ENCODE measurements at places on chromosomes 1 and 21.

DNA sequence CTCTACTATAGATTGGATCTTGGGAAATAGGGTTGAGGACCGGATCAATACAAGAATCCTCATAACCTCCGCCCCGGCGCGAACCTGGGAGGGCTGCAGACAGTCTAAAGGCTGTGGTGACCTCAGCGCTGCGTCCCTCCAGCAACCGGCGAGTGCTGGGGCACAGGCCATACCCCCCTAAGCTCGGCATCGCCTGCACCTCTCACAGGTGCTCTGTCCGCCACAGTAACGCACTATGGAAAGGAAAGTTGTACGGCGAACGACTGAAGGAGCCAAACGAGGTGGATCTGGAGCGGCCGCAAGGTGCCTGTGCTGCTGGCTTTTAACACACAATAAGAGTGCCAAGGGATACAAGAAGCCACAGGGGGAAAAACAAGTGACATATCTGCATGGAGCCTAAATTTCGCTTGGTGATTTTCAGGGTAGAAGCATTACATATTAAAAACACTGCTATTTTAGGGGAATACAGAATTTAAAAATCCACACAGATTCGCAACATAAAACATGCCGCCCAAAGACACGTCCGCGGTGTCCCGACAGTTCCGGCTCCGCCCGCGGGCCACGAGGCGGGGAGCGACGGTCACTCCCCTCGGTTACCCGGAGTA, 1.4 kb upstream of the RBM15 start:
- DNase-seq = no peak

DNA sequence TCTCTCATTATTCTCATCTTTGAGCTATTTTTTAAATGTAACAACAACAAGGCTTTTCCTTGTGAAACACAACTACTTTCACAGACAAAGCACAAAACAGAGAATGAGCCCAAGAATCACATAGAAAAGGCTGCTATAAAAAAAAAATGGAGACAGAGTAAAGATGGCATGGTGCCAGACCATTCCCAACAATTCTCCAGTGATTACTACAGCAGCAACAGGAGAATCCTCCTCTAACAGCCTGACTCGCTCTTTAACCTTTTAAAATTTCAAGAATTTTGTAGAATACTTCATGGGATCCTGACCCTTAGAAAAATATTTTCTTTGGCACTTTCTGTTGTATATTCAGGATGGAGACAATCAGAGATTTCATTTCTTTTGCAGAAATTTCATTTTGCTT, 3.8 kb upstream of the BCAS2 start:
- no peak for DNase-seq

GRCh38 chr21:43767498-43767983, 8.6 kb downstream of the CSTB start:
- no peak for DNase-seq

DNA sequence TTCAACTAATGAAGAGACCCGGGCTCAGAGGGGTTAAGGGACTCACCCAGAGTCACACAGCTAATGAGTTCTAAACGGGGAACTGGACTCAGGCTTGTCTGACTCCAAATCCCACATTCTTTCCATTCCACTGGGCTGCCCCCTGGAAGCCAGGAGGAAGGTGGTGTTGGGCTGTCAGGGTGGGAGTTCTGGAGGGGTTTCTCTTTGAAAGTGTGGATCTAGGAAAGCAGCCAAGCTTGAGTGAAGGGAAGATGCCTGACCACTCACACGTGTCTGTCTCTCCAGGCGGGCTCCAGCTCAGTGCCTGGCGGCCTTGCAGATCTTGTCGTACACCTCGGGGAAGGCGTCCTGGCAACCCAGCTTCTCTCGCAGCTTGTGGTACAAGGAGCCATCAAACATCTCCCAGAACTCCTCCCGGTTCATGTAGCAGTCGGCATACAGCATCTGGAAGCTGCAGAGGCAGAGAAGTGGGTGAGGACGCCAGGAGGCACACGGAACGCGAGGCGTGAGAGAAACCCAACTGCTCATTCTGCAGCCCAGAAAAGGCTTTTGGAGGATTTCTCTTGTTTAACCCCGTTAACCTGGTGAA, 35.0 kb downstream of the DHCR24 start:
- no peak for DNase-seq

GRCh38 chr1:81414488-81415015, 386.2 kb upstream of the ADGRL2 start:
- no peak for DNase-seq

- DNase-seq = no peak
Observed at GRCh38 chr21:29771491-29772066, 168.2 kb downstream of the GRIK1 start.

DNA sequence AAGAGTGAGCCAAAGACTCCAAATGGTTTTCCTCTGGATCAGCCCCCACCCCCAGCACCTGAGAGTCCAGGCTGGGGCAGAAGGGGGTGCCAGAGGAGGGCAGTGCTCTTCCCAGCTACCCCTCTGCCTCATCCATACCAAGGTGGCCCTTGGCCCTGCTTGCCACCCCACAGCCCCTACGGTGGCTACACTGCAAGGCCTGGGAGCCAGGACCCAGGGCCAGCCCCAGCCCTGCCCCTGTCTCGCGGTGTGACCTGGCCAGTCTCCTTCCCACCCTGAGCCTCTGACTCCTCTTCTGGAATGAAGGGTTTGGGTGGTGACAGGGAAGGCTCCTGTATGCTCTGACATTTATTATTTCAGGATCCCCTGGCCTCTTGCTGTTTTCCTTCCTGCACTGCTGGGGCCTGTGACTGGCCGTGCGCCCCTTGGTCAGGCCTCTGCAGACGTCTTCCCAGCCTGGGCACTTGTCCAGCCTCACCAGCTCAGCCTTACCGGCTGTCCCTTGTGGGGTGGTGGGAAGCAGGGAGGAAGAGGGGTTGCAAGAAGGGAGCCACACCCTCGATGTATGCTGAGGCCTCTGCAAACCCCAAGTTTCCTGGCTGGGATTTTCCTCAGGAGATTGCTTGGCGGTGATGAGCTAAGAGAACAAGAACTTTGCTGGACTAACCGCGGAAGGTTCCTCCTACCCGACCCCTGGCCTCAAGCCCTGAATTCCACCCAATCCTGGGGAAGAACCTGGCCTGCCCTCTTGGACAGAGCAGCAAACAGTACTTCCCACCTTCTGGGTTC, 13.5 kb downstream of the ASAP3 start:
- DNase-seq = no peak

DNA sequence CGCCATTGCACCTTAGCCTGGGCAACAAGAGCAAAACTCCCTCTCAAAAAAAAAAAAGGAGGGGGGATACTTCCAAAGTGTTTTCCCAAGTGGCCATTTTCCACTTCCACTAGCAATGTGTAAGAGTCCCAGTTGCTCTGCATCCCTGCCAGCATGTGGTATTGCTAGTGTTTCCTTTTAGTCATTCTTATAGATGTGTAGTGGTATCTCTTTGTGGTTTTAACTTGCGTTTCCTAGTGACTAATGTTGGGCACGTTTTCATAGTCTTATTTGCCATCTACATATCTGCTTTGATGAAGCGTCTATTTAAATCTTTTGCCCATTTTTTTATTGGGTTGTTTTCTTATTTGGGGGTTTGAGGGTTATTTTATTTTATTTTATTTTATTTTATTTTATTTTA, 31.1 kb downstream of the INAVA start:
- no peak for DNase-seq

DNA sequence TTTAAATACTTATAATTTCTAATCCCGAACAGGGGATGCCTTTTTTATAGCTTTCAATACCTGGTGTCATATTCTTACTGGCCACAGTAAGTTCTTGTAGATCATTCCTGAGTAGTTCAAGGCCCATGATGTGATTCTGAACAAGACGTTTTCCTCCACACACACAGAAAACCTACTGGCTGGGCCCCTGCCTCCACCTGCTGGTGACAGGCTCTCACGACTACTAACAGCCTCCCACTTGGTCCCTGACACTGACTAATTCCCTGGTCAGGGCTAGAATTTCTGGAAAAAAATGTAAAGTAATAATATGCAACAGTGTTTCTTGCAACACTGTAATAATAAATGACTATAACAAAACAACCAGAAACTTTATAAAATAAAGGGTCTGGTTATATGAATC, 50.4 kb upstream of the RIPK4 start:
- peak; percentile 16 for DNase-seq

- peak; percentile 86 for DNase-seq
Observed at GRCh38 chr1:245458761-245459174, 304.0 kb downstream of the KIF26B start.

DNA sequence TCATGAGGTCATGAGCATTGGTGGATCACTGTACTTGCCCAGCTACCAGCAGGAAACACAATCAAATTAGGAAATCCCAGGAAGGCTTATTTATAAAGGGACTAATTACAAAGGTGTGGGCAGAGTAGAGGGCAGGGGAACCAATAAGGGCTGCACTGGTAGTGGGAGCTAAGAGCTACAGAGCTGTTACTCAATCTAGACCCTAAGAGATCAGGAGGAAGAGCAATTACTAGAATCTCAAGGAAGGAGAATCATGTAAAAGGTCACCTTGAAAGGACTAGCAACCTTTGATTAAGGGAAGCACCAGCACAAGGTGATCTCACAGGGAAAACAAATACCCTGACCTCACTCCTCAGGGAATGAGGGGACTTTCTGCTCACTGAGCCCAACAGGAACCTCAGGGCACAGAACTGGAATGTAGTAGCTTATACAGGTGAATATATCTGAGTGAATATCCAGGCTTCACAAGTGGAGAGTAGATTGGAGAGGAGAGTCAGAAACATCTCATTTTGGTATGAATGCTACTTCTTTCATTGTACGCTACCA, 66.8 kb downstream of the SAMSN1 start:
- no peak for DNase-seq

- no peak for DNase-seq
Observed at GRCh38 chr21:33546086-33546485, 3.2 kb downstream of the SON start.

GRCh38 chr21:17085707-17086106, 427.1 kb upstream of the CXADR start:
- no peak for DNase-seq

- peak; percentile 98 for DNase-seq
Observed at GRCh38 chr21:17848228-17848627, 29.1 kb upstream of the C21orf91 start.

DNA sequence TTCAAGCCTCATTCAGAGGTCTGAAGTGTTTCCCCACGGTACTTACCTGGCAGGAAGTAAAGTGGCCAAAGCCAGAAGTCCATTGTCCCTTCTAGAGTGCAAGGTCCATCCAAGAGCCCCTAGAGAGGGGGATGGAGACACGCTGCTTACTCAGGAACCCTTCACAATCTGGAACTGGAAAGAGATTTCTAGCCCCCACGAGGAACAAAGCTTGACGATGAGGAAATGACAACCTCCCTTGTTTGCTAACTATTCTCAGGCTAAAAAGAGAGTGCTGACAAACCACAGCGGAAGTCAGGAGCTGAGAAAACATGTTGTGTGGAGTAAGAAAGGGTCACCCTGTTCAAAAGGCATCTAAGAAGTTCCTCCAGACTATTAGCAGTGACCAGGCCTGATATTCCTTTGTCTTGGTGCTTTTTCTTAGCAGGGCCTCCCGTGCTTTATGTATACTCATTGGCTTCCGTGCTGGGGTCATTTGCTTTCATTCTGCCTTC, at the start of gene FCMR:
FCMR (minus strand) TSS at position 170 of the 494 bp plus-strand sequence; CDS start at position 83, 87 bp downstream.
- no peak for DNase-seq

- peak; percentile 21 for DNase-seq
Observed at GRCh38 chr1:75265792-75266191, 131.6 kb downstream of the LHX8 start.

GRCh38 chr1:51302270-51302669, 28.1 kb downstream of the TTC39A start:
- no peak for DNase-seq

GRCh38 chr1:161166669-161167548, 683 bp downstream of the PPOX start:
- no peak for DNase-seq
